ENCODE measurements at places on chromosomes 3 and 15. TPM values are rescaled to one million over a fixed set of nuclear protein-coding genes. Genes with fewer than 3 reads are reported as not detected.
A peak's percentile ranks its signal among the peaks of the same experiment; 100 is the strongest.

- no peak for ATAC-seq
Measured at GRCh38 chr3:139887431-139887830, 47.6 kb upstream of the CLSTN2 start.

BOC gene
- 0.66 TPM for total RNA-seq

- ATAC-seq = no peak
Measured at GRCh38 chr3:114114719-114115118, 58.2 kb downstream of the QTRT2 start.

GRCh38 chr3:72182206-72182605, 397.3 kb upstream of the PROK2 start:
- no peak for ATAC-seq

ZBBX gene
- total RNA-seq = not detected

GRCh38 chr15:79007066-79007465, 62.2 kb upstream of the CTSH start:
- ATAC-seq = peak; percentile 57
